Cerebellum (tissue), 4 donors: ENCODE measurements at places on chromosomes 12 and 14. TPM values are rescaled to one million over a fixed set of nuclear protein-coding genes. Genes with fewer than 3 reads are reported as not detected.

DNA sequence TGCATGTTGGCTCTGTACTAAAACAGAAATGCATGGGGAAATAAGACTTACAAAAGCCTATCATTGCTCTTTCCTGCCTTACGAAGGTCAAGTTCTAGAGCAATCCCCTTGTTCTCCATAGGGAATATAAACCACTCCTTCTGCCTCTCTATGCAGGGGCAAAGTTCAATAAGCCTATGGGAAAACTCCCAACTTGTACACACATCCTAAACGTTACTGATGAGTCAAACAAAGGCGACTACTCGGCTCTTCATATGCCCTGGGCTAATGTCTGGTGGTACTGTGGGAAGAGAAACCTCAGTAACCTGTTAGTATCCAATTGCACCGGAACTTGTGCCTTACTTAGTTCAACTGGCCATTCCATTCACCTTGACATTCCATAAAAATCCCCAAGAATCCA, 32.7 kb downstream of the PRMT8 start:
- no peak for DNase-seq

DNA sequence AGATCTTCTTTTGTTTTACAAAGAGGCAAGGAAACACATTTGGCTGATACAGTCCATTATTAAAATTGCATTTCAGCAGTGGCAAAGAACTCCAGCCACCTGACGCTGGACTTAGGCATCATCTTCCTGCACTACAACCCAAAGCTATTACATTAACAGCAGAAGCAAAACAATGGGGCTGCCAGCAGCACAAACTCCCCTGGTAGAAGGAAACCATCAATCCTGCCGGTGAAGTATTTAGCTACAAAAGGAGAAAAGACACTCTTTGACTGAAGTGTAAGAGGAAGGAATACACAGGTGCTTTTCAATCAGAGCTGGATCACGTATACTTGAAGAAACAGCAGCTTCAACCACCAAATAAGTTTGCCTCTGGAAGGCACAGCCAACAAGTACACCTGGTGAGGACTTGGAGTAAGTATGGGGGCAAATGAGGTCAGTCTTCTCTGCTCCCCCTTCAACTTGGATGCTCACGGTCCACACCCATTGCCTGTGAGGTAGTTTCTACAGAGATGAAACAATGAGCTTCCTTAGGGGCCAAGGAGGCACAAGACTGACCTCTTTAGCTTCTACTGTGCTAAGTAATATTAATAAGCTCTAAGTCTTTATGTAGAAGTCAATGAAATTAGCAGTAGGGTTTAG, 125.9 kb upstream of the FOXN3 start:
- DNase-seq, result no peak

DNA sequence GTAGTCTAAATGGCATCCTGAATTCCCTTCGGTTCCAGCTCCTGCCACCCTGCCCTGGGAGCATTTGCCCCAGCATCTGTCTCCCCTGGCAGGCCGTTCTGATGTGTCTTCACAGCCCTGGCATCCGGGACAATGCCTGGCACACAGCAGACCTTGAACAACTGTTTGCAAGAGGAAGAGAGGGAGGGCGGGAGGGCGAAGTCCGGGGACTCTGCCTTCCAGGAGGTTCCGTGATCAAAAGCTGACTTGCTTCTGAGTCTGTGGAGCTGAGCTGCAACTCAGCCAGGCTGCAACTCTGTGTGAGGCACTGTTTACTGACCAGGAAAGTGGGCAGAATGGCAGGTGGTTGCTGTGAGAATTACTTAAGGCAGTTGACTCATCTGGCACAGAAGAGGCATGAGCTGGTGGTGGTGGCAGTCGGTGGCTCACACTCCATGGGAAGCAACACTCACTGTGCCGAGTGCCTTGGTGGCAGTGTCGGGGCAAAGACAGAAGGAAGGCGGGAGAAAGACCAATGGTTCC, 61.1 kb upstream of the DLK1 start:
- no peak for DNase-seq

- DNase-seq, result no peak
These were observed 66.3 kb downstream of the OTX2 start for GRCh38 chr14:56744016-56744415.

- DNase-seq, result no peak
These were observed 10.3 kb upstream of the ERP27 start for GRCh38 chr12:14948672-14949071.

The TRIM9 gene
- 83.6 TPM for total RNA-seq

- no peak for DNase-seq
These were observed 31.5 kb downstream of the DTX1 start for GRCh38 chr12:113088037-113088436.

GRCh38 chr14:102187044-102187443, 47.3 kb downstream of the WDR20 start:
- no peak for DNase-seq

The NID2 gene
- total RNA-seq, result 35.4 TPM

GRCh38 chr14:86654558-86655184, 1124.7 kb downstream of the FLRT2 start:
- DNase-seq, result no peak

DNA sequence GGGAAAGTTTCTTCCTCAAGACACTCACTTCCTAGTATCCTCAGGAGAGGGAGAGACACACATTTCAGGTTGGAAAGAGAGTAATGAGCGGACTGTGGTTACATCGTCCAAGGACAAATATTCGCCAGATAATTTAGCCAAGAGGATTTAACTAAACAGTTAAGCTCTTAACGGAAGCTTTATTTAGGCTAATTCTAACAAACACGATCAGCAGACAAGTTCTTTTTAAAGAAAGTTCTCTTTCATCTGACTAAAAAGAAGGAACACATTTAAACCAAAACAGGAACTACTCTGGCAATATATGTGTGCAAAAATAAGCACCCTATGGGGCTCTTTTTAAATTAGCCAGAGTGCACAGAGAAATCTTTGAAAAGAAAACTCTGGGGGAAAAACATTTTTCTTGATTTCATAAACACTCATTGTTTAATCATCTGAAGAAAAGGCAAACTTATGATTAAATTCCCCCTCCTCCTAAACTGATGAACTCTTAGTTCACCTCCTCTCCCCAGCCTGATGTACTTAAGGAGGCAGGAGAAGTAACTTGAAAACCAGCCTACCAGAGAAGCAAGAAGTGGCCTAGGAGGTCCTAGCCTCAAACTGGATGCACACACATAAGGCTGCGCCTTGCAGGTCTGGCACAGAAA, 13.3 kb upstream of the BTG1 start:
- DNase-seq, result no peak

- peak; percentile 38 for DNase-seq
These were observed 169.0 kb upstream of the RTL1 start for GRCh38 chr14:101072531-101072930.

The LRP1-AS gene
- total RNA-seq, result not detected

DNA sequence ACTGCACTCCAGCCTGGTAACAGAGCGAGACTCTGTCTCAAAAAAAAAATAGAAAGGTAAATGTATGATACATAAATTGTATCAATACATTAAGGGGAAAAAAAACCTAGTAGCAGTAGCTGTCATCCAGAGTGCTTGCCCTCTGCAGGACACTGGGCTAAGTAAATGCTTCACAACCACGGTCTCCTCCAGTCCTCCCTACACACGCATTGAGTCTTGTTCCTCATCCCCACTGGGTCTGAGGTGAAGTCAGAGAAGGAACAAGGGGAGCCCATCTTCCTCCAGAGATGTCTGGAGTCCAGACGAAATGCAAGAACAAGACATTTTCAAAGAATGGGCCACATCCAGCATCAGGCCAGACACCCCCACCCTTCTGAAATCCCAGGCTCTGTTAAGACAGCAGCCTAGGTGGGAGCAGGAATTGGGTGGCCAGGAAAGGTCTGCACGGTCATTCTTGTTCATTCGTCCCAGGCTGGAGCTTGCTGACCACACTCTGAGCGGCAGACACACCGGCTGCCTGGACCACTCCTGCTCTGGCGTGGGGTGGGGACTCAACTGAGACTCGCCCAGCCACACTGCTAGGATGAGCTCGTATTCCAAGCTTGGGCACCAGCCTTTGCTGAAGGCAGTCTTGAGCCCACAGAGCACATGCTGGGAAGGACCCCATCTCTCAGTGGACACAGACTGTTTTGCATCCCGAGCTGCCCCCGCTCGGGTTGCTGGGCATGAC, 45.5 kb downstream of the CHGA start:
- DNase-seq, result no peak

GRCh38 chr12:4121506-4122020, 152.0 kb upstream of the CCND2 start:
- DNase-seq, result no peak

DNA sequence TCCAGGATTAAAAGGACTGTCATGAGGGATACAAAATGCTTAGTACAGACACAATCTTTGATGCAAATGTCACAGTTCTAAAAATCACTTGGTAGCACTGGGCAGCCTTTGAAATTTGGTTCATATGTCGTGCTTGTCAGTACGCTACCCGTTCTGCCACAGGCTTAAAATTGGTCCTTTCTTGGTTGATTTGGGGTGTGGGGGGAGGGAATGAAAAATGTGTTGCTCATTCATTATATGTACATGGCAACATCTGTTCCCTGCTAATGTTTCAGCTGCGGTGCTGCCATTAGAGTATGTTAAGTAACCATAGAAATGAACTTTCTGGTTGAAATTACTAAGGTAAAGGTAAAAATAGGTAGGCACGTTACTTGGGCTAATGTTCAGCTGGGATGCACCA, 155.4 kb upstream of the ARHGAP5 start:
- no peak for DNase-seq

GRCh38 chr14:69325646-69326265, 65.8 kb downstream of the GALNT16 start:
- no peak for DNase-seq

GRCh38 chr12:3086729-3087323, 9.6 kb downstream of the TSPAN9 start:
- DNase-seq, result no peak

The ANKRD33 gene
- total RNA-seq, result 0.09 TPM

- DNase-seq, result no peak
These were observed 42.9 kb downstream of the WNK1 start for GRCh38 chr12:795305-795704.

The ALDH6A1 gene
- total RNA-seq, result 50.2 TPM
